ENCODE measurements at places on chromosomes 4 and X.

DNA sequence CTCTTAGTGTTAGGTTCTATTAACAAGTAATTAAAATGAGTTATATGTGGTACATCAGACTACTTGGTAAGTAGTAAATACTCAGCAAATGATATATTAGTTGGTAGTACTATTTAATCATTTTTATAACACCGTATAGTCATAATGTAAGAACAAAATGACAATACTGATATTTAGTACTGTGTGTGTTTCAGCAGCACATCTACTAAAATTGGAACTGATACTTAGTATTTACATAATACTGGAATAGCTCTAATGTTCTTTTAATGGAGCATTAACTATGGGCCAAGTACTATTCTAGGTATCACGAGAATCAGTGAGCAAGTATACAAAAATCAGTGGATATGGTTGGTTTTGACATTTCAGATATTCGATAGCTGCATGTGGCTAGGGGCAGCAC lies 35.3 kb downstream of the ERVMER34-1 start:
- DNase-seq = no peak

- DNase-seq = no peak
These were observed 32.4 kb upstream of the RBPJ start for GRCh38 chr4:26288355-26288909.

- no peak for DNase-seq
These were observed 5.8 kb downstream of the TSC22D3 start for GRCh38 chrX:107769581-107770317.

GRCh38 chr4:61614231-61614630 lies 414.1 kb downstream of the ADGRL3 start:
- DNase-seq = no peak
